Stimulated activated CD4-positive, alpha-beta T cell treated with anti-CD3 and anti-CD28 coated beads, Interleukin-1b, Interleukin-23, amount 100 ng/mL, for 1 hour (primary cell): ENCODE measurements at places on chromosomes 6 and 20.

DNA sequence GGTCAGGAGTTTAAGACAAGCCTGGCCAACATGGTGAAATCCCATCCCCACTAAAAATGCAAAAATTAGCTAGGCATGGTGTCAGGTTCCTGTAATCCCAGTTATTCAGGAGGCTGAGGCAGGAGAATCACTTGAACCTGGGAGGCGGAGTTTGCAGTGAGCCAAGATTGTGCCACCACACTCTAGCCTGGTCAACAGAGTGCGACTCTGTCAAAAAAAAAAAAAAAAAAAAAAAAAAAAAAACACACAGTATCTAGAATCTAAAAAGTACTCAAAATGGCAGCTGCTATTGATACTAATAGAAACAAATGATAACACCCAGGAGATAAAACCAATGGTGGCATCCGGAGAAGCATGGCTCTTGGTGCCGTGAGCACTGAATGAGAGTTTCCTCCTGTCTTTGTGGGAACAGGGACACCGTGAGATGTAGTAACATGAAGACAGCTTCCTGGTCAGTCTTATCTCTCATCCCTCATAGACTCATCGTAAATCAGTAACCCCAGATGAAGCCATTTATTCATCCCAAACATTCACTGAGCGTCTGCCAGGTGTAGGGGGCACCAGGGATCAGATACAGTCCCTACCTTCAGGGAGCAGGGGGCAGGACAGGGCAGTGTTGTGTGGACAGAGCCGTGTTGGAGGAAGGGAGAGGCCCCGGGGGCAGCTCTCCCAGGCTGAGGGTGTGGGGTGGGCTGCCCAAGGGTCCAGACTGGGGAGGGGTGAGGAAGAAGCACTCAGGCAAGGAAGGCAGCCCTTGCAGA lies 66.1 kb downstream of the SYNJ2 start:
- DNase-seq = no peak

GRCh38 chr6:34897716-34898115 lies 8.7 kb downstream of the ANKS1A start:
- no peak for DNase-seq

GRCh38 chr6:149903938-149904611 lies 6.2 kb upstream of the RAET1E start:
- DNase-seq = no peak

DNA sequence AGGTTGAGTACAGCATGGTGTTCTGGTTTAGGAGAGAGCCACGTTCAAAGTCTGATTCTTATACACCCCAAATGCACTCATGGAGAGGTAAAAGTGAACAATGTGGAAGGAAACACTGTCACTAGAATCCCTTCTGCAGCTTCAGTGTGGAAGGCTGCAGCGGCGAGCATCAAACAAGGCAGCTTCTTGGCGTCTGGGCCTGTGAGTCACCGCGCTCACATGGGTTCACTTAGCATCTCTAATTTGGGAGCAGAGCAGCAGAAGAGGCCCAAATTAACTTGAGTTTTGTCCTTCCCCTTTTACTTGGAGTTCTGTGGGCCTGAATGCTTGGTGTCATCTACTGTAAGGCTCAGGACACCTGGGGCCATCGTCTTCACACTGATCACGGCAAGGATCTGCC lies 10.9 kb upstream of the E2F1 start:
- no peak for DNase-seq

DNA sequence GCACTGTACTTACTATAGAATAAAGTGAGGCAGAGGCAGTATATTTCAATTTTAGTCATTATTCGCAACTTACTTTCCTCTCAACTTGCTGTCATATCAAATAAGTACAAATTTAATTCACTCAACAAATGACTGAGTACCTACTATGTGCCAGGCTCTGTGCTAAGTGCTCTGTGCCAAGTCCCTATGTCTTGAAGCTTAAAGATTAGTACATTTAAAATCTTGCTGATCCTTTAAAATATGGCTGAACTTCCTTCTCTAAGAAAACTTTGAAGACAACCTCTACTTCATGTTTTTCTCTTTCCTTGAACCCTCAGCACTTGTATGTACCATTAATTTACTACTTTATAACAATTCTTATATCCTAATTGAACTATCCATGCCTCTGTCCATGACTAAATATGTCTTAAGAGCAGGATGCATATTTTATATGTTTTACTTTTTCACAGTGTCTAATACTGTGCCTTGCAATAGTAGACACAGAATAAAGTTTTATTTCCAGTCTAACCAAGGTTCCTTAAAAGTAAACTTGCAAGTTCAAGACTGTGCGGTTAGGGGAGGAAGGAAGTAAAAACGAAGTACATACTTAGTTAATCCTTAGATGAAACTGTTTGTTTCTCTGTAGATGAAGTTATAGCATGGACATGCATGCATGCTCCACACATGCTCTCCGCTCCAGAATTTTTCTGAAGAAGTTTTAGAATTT lies 10.0 kb upstream of the LATS1 start:
- DNase-seq = no peak

DNA sequence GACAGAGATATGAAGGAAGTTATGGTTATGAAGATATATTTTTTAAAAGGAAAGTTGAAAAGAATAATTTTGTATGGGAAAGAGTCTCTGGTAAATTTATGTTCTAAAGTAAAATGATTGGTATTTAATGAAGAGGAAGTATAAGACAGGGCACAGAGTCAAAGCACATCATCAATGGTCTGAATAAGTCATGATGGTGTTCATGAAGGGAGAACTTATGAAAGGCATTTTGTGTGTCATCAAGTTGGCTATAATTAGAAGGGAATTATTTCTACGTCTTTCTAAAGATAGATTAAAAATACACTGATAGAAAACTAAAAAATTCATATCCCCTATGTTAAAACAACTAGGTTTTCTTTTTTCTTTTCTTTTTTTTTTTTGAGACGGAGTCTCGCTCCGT lies 21.4 kb upstream of the SNAI1 start:
- DNase-seq = no peak

GRCh38 chr6:115932481-115932880 lies 128.2 kb downstream of the FRK start:
- no peak for DNase-seq

DNA sequence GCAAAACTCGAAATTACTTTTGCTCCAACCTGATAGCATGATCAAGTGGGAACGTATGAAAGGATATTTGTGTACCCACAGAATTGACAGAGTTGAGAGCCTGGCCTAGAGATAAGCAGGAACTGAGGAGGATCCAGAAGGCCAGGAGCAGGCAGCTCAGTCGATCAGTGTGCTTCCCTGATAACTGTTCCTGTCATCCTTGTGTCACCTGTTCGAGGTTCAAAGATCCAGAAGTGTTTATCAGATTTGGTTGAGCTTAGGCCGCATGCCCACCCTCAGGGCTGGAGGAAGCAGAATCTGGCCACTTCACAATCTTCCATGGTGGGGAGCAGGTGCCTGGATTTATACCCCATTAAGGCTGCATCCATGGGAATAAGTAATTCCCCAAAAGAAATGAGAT lies 124.8 kb downstream of the QRSL1 start:
- DNase-seq = no peak

GRCh38 chr6:134046054-134046453 lies 6.4 kb downstream of the SLC2A12 start:
- DNase-seq = no peak

GRCh38 chr6:41707565-41708200 lies 27.7 kb downstream of the TFEB start:
- DNase-seq = no peak

- no peak for DNase-seq
These were observed 16.2 kb upstream of the VAPB start for GRCh38 chr20:58372806-58373205.

DNA sequence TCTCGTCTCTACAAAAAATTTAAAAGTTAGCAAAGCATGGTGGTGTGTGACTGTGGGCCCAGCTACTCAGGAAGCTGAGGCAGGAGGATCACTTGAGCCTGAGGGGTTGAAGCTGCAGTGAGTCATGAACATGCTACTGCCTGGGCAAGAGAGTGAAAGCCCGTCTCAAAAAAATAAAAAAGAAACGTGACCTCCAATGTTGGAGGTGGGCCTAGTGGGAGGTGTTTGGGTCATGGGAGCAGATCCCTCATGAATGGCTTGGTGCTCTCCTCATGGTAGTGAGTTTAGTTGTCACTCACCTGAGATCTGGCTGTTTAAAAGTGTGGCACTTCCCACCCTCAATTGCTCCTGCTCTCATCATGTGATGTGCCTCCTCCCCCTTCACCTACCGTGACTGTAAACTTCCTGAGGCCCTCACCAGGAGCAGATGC lies 24.3 kb downstream of the RBL1 start:
- DNase-seq = no peak

- no peak for DNase-seq
These were observed 22.8 kb upstream of the RBBP8NL start for GRCh38 chr20:62449951-62450691.

- no peak for DNase-seq
These were observed 45.5 kb upstream of the SRF start for GRCh38 chr6:43125555-43125954.

- DNase-seq = no peak
These were observed 200.9 kb downstream of the DLL1 start for GRCh38 chr6:170089963-170090362.

DNA sequence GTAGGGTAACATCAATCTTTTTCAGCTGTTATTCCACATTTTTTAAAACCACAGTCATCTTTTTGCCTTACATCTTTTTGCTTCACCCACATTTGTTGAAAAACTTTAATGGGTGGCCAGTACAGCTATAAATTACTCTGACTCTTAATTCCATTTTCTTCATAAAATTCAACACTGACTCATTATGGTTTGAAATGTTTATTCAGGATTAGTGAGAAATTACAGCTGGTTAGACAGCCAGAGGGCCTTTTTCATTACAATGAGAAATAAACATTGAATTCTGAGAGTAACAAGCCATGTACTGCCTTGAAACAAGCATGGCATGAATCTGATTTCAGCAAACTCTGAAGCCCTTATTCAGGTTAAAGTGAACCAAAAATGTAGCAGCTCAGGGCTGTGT lies 19.5 kb downstream of the NDUFAF4 start:
- DNase-seq = no peak

DNA sequence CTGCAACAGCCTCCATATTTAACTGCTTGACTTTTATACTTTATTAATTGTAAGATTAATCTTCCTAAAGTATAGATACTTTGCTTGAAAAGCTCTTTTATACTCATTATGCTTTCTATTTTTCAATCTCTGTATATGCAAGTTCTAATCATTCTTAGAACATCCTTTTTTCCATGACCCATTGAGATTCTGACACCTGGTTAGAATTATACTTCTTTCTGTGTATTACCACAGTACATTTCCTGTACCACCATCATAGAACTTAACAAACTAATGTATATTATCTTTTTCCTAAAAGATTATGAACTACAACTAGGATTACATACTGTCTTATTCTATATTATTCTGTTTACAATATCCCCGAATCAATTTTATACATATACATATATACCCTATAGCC lies 13.5 kb downstream of the SERINC1 start:
- DNase-seq = no peak

GRCh38 chr6:133275213-133275612 lies 34.1 kb downstream of the EYA4 start:
- no peak for DNase-seq

DNA sequence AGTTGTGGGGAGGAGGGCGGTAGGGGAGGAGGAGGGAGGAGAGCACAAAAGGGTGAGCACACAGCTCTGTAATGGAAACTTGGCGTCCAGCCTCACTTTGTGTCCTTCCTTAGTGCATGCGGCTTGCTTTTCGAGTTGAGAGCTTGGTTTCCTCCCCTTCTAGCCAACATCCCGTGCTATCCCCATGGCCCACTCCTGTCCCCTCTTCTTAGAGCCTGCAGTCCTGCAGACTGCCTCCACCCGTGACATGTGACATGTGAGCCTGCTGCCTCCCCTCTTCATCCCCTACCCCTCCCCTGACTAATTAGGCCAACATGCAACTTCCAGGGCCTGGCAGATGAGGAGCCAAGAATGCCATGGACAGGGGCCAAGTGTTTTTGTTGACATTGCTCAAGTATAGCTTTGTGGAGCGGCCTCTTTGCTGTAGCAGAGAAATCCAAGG lies 63.2 kb downstream of the SLC24A3 start:
- no peak for DNase-seq

GRCh38 chr20:18524646-18525045 lies 16.9 kb downstream of the SEC23B start:
- no peak for DNase-seq

DNA sequence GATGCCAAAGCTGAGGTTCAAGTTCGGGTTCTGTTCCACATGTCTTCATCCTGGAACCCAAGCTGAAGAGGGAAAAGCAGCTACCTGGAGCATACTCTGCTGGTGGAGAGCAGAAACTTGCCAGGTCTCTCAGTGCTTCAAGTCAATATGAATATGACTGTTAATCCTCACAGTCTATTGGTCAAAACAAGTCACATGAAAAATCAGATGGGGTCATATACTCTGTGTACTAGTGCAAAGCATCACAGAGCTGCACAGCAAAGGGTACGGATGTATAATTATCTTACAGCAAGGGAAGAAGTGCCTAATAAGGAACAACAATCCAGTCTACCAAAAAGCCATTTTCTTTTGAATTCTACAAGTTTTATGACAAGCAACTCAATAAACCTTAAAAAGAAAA lies 11.6 kb downstream of the NCOA7 start:
- DNase-seq = no peak

GRCh38 chr6:167087857-167088354 lies 35.0 kb upstream of the CCR6 start:
- no peak for DNase-seq

DNA sequence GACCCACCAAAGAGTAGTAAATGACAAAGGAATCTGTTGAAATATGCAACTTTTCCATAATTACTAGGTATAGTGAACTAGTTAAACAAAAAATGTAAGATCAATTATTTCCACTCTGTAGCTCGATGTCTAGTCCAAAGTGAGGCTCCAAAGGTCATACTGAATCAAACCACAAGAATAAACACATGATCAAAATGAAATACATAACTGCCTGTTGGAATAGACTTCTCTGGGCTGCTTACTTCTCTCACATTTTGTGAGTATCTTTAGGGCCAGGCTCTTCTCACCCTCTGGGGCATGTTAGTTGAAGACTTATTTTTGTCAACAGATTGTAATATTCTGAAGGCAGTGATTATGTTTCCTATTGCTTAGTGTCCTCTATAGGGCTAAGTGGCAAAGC lies 103.7 kb upstream of the TMEM170B start:
- no peak for DNase-seq

- DNase-seq = no peak
These were observed 40.2 kb downstream of the PLAGL1 start for GRCh38 chr6:143967706-143968376.

- DNase-seq = no peak
These were observed 144.2 kb downstream of the BTBD9 start for GRCh38 chr6:38495518-38495917.

DNA sequence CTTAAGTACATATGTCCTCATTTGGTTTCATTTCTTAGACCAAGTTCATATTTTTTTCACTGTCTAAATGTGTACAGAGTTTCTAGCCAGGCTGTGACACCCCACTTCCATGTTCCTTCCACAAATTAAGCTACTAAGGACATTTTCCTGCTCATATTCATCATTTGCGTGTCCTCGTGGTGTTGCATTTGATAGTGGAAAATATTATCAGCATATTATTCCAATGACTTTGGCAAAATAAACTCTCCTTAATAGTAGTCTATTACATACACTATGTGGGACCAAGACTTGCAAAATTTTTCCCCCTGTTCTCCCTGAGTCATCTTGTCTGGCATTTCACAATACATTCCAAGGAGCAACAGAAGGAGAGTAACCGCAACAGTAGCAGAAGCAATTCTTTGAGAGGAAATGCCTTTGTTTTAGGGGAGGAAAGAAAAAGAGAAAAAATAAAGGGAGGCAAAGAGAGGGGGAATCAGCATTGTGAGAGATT lies 599.2 kb downstream of the COL12A1 start:
- DNase-seq = no peak

GRCh38 chr6:17914651-17915050 lies 72.8 kb downstream of the KIF13A start:
- no peak for DNase-seq
